ENCODE measurements at places on chromosomes 3 and 15.

DNA sequence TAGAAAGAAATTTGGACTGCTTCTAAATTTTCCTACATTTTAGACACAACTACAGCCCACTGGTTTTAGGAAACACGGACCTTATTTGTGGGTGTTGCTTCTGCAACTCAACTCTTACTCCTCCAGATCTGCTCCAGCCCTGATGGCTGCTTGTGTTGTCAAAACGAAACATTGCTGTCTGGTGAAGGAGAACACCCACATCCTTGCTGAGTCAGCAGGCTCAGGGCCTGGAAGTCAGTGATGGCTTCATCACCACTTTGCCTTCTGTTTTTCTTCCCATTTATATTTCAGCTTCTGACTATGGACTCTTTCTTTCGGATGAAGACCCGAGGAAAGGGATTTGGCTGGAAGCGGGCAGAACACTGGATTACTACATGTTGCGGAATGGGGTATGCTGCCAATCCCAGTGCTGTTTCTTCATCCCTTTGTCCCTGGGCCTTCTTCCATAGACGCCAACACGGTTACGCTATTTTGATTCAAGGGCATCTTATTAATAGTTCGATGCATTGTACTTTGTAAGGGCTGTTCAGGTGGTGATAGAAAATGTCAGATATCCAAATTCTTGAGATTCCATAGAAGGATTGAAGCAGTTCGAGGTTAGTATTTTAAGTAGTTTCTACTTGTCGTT lies 392.6 kb upstream of the TPM1 start:
- DNase-seq: no peak

DNA sequence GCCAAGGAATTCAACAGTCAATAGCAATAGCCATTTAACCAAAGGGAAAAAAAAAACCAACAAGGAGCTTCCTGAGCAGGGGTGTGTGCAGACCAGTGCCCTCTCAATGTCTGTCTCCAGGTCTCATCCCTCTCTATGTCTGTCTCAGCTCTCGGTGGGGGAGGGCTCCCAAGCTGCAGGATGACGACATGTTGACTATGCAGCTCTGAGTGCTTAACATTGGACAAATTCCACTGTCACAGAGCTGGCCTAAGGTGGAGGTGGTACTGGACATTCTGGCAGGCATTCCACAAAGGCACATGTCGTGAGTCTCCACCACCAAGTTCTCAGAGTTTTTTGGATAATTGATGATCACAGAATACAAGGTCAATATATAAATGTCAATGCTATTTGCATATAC lies 2.0 kb upstream of the CAPN7 start:
- DNase-seq: no peak

DNA sequence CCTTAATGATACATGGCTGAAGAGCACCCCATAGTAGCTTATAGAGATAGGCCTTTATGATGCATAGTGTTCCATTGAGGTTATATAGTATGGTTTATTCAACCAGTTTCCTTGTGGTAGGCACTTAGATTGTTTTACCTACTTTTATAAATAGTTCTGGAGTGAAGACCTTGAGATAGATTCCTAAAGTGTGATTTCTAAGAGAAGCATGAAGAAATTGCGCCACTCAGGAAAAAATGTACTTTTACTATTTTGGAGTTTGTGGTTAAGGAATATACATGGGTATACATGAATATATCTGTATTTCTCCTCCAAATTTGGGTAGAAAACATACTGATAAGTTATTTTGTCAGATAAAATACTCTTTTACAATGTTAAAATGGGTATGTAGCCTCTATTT lies 70.5 kb downstream of the CHD2 start:
- DNase-seq: no peak

DNA sequence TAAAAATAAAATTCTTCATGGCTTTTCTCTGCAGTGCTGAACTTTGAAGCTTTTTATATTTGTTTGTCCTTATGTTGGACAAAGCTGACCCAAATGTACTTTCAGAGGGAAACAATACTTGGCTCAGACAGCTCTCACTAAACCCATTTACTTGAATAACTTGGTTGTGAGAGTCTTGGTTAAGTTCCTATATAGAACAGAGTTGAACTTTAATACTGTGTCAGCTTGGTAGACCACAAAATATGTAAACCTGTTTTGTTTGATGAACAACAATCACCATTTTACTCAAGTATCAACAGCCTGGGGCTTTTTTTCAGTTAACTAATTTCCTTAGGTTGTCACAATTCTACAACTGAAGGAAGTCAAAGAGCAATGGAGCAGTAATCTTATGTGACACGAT lies 211.9 kb downstream of the CADM2 start:
- no peak for DNase-seq

GRCh38 chr15:78453447-78453846 lies 15.4 kb downstream of the IREB2 start:
- DNase-seq: no peak

DNA sequence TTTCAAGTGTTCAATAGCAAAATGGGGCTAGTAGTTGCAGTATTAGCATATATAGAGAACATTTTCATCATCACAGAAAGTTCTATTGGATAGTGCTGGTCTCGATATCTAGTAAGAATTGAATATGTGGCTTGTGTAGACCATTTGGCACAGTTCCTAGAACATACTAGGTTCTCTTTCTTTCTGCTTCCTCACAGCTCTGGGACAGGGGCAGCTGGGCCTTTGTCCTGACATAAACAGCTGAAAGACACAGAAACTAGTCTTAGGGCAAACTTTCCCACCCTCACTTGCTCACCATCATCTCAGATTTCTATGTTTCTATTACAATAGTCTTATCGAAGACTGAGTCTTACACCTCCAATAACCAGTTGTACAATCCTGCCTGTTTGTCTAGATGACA lies 63.7 kb upstream of the DLG1 start:
- DNase-seq: no peak

GRCh38 chr3:55017876-55018275 lies 90.0 kb upstream of the LRTM1 start:
- DNase-seq: no peak

DNA sequence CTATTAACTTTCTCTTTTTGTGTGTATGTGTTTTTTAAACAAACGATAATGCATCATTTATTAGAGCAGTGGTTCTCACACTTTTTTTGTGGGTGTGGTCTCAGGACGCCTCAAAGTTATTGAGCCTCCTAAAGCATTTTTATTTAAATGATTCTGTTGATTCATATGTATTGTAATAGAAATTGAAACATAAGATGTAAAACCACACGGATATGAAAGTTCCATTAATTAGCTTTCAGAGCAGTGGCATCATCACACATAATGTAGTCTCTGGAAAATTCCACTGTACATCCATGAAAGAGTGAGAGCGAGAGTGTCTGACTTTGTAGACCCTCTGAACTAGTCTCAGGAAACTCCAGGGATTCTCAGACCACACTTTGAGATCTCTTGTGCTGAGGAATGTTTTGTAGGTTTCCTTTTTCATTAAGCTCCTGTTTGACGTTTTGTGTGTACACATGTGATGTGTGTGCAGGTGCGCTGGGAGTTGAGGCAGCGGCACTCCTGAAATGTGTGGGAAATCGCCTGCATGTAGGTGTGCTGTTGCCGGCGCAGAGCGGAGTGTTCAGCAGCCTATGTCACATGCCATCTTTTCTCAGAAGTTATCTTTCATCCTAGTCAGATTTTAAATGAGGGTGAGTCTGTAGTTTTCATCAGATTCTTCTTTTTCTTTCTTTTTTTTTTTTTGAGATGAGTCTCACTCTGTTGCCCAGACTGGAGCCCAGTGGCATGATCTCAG lies 5.3 kb upstream of the TRAK1 start:
- no peak for DNase-seq

DNA sequence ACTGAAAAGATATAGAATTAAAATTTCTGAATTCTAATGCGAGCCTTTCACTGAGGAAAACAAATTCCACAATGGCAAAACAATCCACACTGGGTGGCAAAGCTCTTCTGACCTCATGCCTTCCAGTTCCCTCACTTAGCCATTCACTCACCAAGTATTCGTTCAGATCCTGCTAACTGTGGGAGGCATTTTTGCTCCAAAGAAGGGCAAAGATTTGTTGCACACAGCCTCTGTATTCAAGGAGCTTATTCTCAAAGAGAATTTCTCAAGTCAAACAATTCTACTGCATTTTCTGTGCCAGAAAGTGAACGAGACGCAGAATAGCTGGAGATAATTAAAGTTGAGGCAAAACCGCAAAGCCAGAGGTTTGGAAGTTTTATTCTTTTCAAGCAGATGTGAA lies 77.3 kb downstream of the CPNE4 start:
- DNase-seq: no peak

- no peak for DNase-seq
These were observed 41.5 kb downstream of the DLG1 start for GRCh38 chr3:197256836-197257444.

DNA sequence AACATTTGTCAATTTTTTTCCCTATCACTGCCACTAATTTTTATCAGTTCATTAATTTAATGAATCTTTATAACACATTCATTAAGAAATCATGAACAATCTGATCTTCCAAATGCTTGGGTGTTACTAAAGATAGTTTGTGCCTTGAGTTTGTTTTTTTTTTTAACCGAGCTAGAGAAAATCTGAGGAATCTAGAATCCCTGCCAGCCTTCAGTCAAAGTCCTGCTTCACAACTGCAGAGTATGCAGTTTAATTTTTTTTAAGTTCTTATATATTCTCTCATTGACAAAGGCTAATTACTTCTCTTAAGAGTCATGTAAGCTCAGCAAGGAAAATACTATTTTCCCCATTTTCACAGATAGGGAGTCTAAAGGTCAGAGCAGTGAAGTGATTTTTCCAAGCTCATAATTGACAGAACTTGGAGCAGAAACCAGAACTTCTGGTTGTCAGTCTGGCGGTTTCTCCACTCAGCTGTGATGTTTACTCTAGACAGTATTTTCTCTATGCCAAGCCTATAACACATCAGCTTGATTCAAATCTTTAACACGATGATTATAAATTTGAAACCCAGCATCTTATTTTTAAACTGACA lies 55.7 kb downstream of the TNIK start:
- no peak for DNase-seq

- no peak for DNase-seq
These were observed 17.2 kb downstream of the EPHB3 start for GRCh38 chr3:184578822-184579221.

GRCh38 chr3:52223449-52224408 lies 1.7 kb downstream of the TLR9 start:
- no peak for DNase-seq

GRCh38 chr3:54593653-54594052 lies 334.2 kb downstream of the LRTM1 start:
- no peak for DNase-seq

DNA sequence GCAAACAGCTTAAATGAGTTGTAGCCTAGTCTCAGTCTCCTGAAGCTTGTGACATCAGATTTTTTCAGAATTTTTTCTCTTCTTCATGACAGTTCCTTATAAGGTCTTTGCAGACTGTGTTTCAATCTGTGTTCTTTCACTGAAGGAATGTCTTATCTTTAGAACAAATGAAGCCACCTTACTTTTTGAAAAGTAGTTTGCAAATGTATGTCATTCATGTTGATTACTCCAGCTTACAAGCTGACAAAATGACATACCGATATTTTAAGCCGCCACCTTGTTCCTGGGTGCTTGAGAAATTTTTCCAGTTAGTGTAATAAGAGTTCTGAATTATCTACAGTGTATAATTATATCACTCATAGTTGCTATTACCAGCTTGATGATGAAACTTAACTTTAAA lies 57.0 kb downstream of the ASTE1 start:
- DNase-seq: no peak

GRCh38 chr3:105869861-105870755 lies 1.3 kb upstream of the CBLB start:
- no peak for DNase-seq

DNA sequence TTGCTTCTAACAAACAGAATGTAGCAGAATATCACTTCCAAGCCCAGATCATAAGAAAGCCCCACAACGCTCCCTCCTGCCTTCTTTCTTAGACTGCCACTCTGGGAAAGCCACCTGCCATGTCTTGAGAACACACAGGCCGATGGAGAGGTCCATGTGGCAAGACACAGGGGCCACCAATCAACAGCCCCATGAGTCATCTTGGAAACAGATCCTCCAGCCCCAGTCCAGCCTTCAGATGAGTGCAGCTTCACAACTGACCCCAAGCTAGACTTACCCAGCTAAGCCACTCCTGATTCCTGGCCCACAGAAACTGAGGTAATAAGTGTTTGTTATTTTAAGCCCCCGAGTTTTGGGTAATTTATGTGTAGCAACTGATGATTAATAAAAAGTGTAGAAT lies 39.7 kb downstream of the PTH1R start:
- no peak for DNase-seq

DNA sequence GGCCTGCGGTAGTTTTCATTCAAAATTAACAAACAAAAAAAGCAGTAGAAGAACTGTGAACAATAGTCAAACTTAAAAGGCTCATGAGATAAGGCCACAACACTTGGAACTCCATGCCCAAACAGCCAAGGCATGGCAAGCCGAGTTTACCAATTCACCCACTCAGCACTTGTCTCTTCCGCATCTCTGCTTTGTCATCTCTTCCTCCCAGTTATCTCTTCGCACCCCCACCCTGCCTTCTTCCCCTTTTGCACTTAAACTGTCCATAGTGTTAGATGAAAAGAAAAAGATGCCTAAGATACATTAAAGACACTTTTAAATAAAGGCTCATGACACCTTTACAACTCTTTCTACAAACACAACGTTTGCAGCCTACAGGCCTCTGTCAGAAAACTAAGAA lies 11.1 kb downstream of the TLE3 start:
- no peak for DNase-seq

DNA sequence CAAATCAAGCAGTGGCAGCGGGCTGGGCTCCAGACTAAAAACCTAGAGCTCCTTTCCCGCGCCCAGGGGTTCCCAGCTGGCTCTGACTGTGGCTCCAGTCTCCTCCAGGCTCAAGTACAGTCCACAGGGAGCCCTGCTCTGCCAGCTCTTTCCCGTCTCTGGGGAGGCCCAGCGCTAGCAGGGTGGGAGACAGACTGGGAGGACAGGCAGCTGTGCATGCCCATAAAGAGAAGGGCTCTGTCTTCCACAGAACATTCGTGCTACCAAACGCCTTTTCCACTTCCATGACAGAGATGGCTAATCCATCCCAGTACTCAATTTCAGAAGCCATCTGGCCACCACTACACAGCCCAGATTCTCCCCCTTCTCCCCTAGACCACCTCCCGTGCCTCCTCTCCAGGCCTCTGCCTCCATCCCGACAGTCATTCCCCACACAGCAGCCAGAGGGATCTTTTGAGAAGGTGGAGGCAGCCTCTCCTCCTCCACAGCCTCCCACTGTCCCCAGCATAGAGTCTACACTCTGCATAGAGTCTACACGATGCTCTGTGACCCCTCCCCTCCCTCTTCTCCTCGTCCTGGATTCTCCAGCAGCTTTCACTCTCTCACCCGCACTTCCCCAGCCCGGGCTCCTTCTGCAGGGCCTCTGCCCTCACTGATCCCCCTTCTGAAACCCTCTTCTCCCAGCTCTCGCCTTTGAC lies 6.8 kb upstream of the DUSP7 start:
- no peak for DNase-seq

DNA sequence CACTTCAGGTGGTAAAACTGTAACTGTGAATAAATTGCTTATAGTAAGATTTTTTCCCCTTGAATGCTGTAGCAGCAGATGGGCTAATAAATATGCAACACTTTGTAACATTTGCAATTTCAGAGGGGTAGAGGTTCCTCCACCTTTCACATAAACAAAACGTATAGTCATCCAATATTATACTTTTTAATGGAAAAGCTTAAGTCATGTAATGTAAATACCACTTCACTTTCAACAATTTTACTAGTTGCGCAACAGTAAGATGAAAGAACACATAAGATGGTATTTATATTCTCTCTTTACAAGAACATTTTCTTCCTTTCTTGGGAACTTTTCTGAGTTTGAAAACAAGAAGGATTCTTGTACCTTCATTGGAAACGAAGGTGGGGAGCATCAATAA lies 56.6 kb upstream of the FAM3D start:
- no peak for DNase-seq

- no peak for DNase-seq
These were observed 2.5 kb downstream of the TMEM266 start for GRCh38 chr15:76062286-76062685.

All from stimulated activated CD8-positive, alpha-beta memory T cell treated with anti-CD3 and anti-CD28 coated beads, Interleukin-2, amount 100 ng/mL, for 1 hour (primary cell).